ENCODE measurements at places on chromosomes 5 and 9. TPM values are rescaled to one million over a fixed set of nuclear protein-coding genes. Genes with fewer than 3 reads are reported as not detected.

DNM1 gene
- 1.4 TPM for total RNA-seq

NINJ1 gene
- total RNA-seq, result 31.3 TPM

GRCh38 chr5:172896465-172896864, 62.4 kb downstream of the ERGIC1 start:
- H3K4me3 ChIP-seq, result no peak overlapping the region
- peaks cover 5% of the 10 kb centered on the region for H3K36me3 ChIP-seq
- H3K4me1 ChIP-seq, result peaks cover 5% of the 10 kb centered on the region
- no peaks in the 10 kb centered on the region for H3K27me3 ChIP-seq
- DNase-seq, result no peak
- no peak overlapping the region for H3K27ac ChIP-seq

- H3K4me3 ChIP-seq, result no peak overlapping the region
- H3K27me3 ChIP-seq, result no peaks in the 10 kb centered on the region
Measured at GRCh38 chr5:11384441-11385250, 519.6 kb downstream of the CTNND2 start.

DNA sequence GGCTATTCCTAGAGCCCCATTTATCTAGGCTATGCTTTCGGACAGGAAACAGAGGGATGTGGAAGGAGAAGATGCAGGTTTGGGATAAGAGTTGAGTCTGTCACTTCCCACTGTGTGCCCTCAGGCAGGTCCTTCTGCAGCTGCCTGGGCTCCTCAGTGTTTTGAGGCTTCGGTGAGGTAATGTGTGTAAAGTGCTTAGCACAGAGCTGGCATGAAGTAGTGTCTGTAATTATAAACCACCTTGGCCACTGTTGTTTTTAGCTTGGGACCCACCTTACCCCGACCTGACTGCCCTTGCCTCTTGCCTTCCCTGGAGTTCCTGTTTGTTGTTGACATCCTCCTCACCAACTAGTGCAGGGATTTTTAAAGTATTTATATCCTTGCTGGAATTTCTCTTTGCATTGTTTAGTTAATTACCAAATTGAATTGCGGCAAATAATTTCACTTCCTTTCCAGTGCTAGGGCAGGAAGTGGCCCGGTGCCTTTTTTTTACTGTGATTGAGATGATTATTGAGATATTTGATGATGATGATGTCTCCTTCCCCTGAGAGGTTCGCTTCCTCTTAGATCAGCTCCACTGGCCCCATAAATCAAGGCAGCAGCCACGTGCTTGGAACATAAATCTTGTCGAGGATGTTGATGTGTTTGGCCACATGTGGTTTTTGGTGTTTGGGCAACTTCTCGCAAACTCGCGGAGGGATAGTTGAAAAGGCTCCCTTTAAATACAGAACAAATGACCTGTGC, 38.3 kb upstream of the DAB2IP start:
- no peak for DNase-seq
- H3K36me3 ChIP-seq, result no peaks in the 10 kb centered on the region
- no peak overlapping the region for H3K27ac ChIP-seq

GRCh38 chr5:3344671-3345070, 251.0 kb upstream of the IRX1 start:
- H3K27me3 ChIP-seq, result no peaks in the 10 kb centered on the region
- no peak overlapping the region for H3K27ac ChIP-seq
- no peaks in the 10 kb centered on the region for H3K4me1 ChIP-seq
